ENCODE measurements at places on chromosomes 12 and 14.

- no peak for DNase-seq
Observed at GRCh38 chr14:90750701-90751100, 65.5 kb downstream of the TTC7B start.

DNA sequence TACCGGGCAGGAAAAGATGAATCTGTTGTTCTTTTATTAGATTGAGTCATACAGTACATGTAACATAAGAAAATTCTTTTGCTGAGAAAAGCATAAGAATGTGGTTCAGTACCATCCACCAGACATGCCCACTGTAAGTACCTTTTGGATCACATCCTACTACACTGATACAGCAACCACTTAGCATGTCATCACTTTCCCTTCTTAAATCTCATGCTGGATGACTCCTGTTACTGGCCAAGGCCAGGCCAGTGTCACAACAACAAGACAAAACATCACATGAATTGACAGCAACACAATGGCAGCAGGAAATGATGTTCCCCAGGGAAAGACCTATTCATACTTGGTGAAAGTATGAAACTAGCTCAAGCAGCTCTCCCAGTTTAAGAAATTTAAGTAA lies 46.4 kb downstream of the STXBP6 start:
- no peak for DNase-seq

DNA sequence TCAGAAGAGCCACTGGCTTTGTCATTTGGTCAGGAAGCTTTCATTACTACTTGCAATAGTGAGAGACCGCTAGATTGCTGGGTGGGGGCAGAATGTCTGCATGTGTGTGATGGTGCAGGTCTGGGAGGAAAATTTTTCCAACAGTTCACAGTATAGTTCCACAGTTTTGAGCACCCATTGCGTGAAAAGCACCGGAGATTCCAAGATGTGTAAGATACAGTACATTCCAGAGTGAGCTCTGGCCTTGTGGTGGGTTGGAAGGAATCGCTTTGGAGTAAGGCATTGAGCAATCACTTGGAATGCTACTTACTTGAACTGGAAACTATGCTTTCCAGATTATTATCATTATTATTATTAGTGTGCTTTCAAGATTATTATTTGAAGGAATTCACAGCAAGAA lies 47.6 kb upstream of the FRMD6 start:
- no peak for DNase-seq

DNA sequence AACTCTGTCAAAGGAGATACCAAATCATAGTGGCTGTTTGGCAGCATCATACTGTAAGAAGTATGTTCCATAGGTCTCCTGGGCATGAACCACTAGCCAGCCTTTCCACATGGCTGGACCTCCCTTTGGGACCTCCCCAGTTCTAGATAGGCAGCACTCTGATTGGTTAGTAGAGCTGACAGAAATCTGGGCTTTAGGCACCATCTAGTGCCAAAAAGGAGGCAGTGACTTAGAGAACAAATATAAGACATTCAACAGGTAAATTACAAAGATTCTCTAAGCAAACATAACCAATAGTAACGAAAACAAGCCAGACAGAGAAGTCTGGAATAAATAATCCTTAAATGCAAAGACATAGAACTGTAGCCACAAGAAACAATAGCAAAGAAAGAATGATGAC lies 148.0 kb upstream of the PDE3A start:
- no peak for DNase-seq

- DNase-seq: no peak
Observed at GRCh38 chr12:4830556-4831210, 79.0 kb upstream of the KCNA1 start.

DNA sequence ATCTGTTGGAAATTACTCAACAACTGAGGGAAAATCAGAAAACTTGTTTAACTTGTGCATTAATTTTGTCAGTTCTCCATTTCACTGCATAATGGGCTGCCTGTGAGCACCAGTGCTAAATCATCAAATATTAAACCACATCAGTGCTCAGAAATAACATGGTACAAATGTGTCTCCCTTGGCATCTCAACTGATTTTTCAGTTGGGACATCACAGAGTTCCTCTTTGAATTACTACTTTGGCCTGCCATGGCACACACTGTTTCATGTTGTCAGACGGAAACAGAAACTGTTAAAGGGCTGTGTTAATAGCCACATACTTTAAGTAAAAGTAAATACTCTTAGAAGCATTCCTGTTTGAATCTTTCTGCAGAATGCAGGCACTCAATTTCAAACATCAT lies 42.1 kb upstream of the STRN3 start:
- no peak for DNase-seq

DNA sequence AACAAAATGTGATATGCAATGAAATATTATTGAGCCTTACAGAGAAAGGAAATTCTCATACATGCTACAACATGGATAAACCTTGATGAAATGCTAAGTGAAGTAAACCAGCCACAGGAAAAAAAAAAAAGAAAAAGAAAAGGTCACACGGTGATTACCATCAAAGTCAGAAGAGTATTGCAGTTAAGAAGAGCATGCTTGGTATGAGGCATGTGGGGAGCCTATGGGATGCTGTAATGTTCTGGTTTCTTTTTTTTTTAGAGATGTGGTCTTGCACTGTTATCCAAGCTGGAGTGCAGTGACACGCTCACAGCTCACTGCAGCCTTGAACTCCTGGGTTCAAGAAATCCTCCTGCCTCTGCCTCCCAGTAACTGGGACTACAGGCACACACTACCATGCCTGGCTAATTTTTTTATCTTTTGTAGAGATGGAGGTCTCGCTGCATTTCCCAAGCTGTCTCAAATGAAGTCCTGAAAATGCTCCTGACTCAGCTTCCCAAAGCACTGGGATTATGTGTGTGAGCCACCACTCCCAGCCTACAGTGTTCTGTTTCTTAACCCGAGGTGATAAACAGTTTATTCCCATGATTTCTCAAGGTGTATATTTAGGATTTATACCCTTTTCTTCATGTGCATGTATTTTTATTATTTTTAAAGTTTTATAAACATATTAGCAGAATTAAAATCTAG lies 96.2 kb downstream of the SEC23A start:
- DNase-seq: no peak

- DNase-seq: no peak
Observed at GRCh38 chr12:11446372-11446771, 51.0 kb upstream of the PRB2 start.

- DNase-seq: no peak
Observed at GRCh38 chr12:52975204-52975603, 26.3 kb downstream of the KRT18 start.

DNA sequence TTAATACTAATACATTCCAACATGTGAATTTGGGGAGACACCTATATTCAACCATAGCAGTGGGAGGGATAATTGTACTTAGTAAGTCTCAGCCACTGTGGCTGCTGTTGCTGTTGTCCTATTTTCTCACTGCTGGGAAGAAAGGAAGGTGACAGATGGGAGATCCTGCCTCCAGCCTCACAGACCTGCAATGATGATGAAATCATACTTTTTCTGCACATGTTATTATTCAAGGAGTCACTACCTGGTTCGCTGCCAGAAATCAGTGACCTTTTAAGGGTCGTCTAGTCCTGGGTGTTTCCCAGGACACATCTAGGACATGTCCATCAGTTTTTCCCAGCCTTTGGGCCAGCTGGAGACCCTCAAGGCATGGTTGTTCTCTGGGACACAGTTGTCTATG lies 106.2 kb upstream of the RPH3A start:
- DNase-seq: no peak

DNA sequence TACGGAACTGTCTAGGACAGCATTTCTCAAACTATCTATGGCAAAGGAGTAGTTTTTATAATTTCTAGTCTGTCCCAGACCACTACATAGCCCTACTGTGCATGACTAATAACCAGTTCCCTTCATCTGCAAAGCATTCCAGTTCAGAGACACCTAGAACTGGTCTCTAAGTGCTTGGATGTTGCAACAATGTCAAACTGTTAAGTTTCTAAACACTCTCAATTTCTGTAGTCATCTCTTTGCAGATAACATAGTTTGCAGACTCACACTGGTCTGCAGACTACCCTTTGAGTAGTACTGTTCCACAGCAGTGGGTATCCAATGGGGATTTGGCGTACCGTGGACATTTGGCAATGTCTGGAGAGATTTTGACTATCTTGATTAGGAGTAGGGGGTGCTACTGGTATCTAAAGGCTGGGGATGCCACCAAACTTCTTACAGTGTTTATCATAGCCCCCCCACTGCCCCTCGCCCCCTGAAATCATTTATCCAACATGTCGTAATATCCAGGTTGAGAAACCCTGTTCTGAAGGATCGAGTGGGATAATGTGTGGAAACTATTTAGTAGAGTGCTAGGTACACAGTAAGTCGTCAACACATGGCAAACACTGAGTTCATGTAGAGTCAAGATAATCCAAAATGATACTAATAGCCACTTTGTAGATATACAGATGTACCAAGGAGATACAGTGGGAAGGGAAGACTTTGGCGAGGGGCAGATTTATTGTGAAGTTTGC lies 1.7 kb downstream of the C12orf76 start:
- DNase-seq: no peak

GRCh38 chr14:92677087-92677668 lies 71.2 kb downstream of the LGMN start:
- no peak for DNase-seq

- no peak for DNase-seq
Observed at GRCh38 chr14:95163132-95163531, 5.8 kb upstream of the DICER1 start.

DNA sequence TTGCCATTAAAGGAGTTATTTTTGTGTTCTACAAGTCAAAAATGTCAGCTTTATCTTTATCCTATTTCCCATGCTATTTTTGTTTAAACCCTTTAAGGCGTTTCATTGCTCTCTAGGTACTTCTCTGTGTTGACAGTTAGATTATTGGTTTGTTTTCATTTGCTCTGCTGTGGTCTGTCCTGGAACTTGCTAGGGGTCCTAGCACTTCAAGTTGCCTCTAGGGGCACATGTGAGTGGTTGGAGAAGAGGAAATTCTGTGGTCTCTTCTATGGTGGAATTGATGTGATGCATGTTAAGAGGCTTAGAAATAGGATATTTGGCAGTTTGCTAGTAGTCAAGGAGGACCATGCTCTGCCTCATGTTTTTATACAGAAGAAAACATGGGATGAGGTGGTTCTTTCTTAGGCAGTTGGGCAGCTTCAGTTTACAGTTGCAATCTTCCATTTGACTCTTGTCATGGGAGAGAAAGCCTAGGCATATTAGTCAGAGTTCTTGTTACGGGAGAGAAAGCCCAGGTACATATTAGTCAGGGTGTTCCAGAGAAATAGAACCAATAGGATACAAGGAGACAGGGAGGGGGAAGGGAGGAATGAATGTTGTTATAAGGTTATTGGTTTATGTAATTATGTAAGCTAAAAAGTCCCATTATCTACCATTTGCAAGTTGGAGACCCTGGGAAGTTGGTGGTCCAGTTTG lies 14.4 kb downstream of the TTLL5 start:
- DNase-seq: no peak

GRCh38 chr12:20476551-20476950 lies 108.2 kb downstream of the PDE3A start:
- DNase-seq: no peak

DNA sequence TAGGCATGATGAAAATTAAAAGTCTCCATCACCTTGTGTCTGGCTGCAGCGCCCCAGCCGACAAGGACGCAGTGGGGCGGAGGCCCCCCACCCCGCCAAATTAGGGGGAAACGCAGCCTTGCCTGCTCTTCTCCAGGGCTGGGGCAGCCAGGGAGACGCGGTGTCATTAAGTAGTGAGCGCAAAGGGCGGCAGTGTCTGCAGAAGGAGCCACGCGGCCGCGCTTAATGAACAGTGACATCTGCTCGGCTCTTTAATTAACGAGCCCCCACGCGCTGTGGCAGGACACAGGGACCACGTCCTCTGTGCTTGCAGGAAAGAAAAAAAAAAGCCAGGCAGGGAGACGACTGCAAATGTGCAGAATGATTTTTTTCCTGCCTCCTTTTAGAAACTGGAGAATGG lies 93.4 kb upstream of the NCOR2 start:
- no peak for DNase-seq

GRCh38 chr14:92585981-92586937 lies 72.7 kb downstream of the RIN3 start:
- no peak for DNase-seq

DNA sequence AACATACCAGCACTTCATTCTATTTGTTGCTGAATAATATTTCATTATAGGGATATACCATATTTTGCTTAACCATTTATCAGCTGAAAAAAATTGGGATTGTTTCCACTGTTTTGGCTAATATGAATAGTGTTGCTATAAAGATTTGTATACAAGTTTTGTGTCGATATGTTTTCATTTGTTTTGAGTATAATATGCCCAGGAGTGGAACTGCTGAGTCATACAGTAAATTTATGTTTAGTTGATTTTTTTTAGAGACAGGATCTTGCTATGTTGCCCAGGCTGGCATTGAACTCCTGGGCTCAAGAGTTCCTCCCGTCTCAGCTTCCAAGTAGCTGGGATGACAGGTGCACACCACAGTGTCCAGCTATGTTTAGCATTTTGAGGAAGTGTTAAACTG lies 131.5 kb upstream of the TMCC3 start:
- DNase-seq: no peak

GRCh38 chr14:66603945-66604344 lies 96.0 kb downstream of the GPHN start:
- no peak for DNase-seq

DNA sequence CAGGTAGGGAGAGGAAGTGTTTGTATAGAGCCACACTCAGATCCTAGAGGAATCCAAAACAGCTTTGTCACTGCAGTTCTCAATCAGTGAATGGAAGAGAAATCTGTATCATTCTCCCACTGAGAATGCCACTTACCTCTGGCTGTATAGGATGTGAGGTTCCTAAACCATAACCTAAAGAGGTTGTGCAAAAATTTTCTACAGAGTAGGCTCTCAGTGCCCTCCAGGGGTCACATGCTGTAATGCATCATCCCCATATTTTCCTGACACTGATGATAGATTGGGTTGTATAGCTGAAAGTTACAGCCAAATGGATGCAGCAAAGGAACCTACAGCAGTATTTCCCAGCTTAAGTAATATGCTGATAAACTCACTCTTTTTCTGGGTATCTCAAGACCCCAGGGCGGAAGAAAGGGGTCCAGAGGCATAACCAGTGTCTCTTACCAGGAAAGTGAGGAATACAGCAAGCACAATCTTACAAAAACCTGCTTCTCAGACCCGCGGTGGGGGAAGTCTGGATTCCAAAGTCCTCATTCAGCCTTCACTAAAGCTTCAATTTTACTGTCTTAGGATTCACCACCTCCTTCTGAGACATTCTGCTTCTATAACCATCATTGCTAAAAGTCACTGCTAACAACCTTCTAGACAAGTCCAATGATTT lies 3.8 kb downstream of the BCDIN3D start:
- no peak for DNase-seq

GRCh38 chr12:87866578-87867292 lies 162.5 kb downstream of the C12orf50 start:
- no peak for DNase-seq

DNA sequence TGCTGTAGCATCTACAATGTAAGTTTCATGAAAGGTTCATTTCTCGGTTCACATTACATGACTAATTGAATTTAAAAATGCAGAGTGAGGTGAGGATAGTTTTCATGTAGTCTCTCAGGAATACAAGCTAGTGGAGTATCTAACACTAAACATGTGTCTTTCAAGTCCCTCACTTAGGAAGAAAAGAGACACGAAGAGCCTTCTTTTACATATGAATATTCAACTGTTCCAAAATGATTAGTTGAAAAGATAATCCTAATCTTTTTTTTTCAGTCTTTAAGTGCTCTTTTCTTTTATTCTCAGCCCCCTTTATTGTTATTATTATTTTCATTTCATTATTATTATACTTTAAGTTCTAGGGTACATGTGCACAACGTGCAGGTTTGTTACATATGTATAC lies 10.8 kb downstream of the PRR4 start:
- no peak for DNase-seq

GRCh38 chr14:56715938-56716337 lies 94.3 kb downstream of the OTX2 start:
- no peak for DNase-seq

GRCh38 chr14:61326847-61327246 lies 5.5 kb downstream of the PRKCH start:
- DNase-seq: no peak

All from right renal pelvis (tissue), 4 donors.